ENCODE measurements at places on chromosomes 4 and X.

DNA sequence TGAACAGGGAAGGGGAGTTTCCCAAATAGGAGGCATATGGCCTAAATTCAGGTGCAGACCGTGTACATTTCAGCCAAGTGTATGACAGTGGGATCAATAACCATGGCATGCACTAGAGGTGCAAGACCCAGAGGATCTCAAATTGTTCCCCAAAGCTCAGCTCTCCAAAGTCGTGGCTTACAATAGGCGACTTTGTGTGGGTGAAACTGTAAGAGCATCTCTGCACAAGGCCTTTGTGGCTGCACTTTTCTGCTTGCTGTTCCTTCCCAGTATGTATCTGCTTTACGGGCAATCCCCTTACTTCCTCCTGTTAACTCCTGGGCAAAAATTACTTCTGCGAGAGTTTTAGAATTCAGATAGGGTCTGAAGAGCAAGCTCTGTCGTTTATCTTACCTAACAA lies 518.3 kb upstream of the ZFP42 start:
- no peak for DNase-seq

GRCh38 chr4:189143263-189143952 lies 797.3 kb upstream of the FRG1 start:
- DNase-seq, result no peak

DNA sequence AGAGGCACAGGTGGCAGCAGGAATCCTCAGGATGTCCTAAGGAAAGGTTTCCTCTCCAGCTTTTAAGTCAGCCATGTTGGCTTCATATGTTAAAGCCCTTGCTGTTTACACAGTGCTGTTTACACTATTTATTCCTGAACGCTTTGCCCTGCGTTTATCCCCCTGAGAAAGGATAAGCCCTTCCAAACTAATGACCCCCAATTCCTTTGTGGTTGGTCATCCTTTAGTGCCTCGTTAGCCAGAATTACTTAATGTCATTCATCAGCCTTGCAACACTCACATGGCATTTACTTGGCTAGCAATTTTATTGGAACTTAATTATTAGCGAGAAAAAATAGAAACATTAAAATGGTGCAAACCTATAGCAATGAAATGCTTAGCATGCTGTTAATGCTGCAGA lies 23.8 kb downstream of the VCX2 start:
- DNase-seq, result no peak

- no peak for DNase-seq
These were observed 48.6 kb downstream of the RPGR start for GRCh38 chrX:38278682-38279081.

GRCh38 chrX:110836982-110837381 lies 41.4 kb upstream of the CHRDL1 start:
- DNase-seq, result no peak

- DNase-seq, result no peak
These were observed 124.0 kb downstream of the KIT start for GRCh38 chr4:54781756-54782155.

- DNase-seq, result no peak
These were observed 95.7 kb downstream of the NPNT start for GRCh38 chr4:105990933-105991332.

DNA sequence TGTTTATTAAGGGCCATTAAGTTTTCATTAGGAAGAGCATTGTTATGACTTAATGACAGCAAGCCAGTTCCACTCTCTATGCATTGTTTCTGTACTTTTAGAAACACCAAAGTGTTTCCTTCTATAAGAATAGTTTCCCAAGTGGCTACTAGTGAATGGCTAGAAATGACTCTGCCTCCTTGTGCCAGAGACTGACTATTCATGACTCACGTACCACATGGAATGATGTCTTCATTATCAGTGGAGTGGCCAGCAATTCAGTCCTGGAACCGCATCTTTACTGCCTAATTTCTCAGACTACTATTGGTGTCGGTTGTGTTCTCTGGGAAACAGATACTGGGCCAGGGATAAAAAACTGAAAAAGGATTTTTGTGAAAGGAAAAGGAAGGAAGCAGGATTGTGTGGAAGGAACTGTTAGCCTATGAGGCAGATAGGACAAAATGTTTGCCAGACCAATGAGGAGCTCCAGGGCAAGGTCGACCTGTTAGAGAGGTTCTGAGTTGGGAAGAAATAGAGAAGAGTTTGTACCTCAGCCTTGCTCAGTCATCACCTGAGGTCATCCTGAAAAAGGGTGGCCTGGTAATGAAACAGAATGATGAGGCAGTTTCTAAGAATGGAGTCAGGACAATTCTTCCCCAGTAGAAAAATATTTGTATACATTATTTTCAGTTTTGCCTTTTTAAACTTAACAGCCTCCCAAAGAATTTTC lies 218.6 kb downstream of the SPCS3 start:
- no peak for DNase-seq

- no peak for DNase-seq
These were observed 185.2 kb downstream of the LDB2 start for GRCh38 chr4:16713271-16713670.

- no peak for DNase-seq
These were observed 478.4 kb downstream of the BCOR start for GRCh38 chrX:39619182-39620009.
